ENCODE measurements at places on chromosomes 12 and 14. TPM values are rescaled to one million over a fixed set of nuclear protein-coding genes. Genes with fewer than 3 reads are reported as not detected.

GRCh38 chr14:67575684-67576083, 24.4 kb downstream of the PIGH start:
- DNase-seq: no peak
- no peaks in the 10 kb centered on the region for H3K4me1 ChIP-seq
- H3K27ac ChIP-seq: no peak overlapping the region
- no peak overlapping the region for H3K4me3 ChIP-seq
- H3K36me3 ChIP-seq: no peaks in the 10 kb centered on the region

DNA sequence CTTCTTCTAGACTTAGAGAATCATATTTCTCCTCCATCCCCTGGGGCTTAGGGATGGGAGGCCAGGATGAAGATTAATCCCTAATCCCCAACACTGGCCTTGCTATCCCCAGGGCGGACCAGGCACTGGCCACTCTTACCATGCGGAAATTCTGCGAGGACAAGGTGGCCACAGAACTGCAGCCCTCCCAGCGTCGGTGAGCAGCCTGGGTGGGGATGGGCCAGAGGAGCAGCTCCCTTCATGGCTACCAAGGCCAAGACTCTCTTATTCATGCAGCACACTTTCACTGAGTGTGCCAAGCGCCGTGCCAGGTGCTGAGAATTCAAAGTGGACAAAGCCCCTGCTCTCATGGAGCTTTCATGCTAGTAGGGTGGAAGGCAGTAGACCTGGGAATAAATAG, 7.0 kb downstream of the TNS2 start:
- no peak overlapping the region for H3K27ac ChIP-seq
- no peak overlapping the region for H3K4me3 ChIP-seq
- H3K4me1 ChIP-seq: peaks cover 10% of the 10 kb centered on the region
- H3K27me3 ChIP-seq: no peaks in the 10 kb centered on the region

DNA sequence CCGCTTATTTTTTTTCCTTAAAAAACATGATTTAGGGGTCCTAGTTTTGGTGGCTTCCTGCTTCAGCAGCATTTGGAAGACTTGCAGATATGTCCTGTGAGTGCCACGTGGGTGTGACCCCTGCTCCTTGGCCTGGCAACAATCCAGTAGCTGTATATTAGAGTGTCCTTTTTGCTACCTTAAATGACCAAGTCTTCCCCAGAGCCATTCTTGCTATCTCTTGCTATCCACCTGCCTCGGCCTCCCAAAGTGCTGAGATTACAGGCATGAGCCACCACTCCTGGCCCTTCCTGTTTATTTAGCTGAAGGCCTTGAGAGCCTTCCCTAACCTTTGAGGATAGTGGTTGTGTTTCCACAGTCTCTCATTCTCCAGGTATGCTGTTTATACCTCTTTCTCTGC, 17.0 kb downstream of the TPCN1 start:
- H3K27ac ChIP-seq: no peak overlapping the region
- no peak overlapping the region for H3K4me3 ChIP-seq
- H3K4me1 ChIP-seq: peaks cover 6% of the 10 kb centered on the region
- H3K27me3 ChIP-seq: no peaks in the 10 kb centered on the region
- no peaks in the 10 kb centered on the region for H3K36me3 ChIP-seq

DNA sequence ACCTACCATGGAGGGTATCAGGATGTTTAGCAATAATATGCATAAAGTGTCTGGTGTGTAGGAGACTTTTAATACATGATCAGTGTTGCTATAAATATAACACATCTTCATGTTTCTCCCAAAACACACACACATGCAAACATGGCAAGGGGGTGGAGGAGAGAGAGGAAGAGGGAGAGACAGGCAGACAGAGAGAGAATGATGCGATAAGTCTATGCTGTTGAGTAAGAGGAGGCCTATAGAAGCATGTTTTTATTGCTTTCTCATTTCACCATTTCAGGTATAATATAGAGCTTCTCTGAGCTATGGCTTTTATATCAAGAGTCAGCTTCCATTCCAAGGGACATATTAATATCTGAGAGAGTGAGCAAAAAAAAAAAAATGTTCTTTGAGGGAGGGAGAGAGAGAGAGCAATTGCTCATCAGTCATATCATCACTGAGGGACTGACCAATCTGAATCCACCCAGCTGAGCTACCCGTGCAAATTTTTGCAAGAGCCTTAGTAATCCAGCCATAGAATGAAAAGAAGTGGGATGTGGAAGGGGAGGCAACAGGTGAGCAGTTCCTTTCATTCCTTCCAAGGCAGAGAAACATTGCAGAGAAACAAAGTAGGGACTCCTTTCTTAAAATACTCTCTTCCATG, 54.8 kb upstream of the RASSF8 start:
- H3K4me1 ChIP-seq: no peaks in the 10 kb centered on the region
- H3K27ac ChIP-seq: no peak overlapping the region
- no peak for DNase-seq
- no peaks in the 10 kb centered on the region for H3K36me3 ChIP-seq
- H3K27me3 ChIP-seq: no peaks in the 10 kb centered on the region

- H3K4me1 ChIP-seq: no peaks in the 10 kb centered on the region
- H3K36me3 ChIP-seq: no peaks in the 10 kb centered on the region
- DNase-seq: no peak
- H3K27ac ChIP-seq: no peak overlapping the region
- no peak overlapping the region for H3K4me3 ChIP-seq
Measured at GRCh38 chr14:62206456-62206855, 444.2 kb downstream of the SNAPC1 start.

TGM1 gene
- total RNA-seq: 9.1 TPM

KRT71 gene
- not detected for total RNA-seq

BCL2L14 gene
- total RNA-seq: not detected
